ENCODE measurements at places on chromosomes 12 and 14. TPM values are rescaled to one million over a fixed set of nuclear protein-coding genes. Genes with fewer than 3 reads are reported as not detected.

GRCh38 chr12:66516133-66516532 lies 162.7 kb downstream of the GRIP1 start:
- no peaks in the 10 kb centered on the region for H3K36me3 ChIP-seq
- no peak for DNase-seq
- no peak overlapping the region for H3K27ac ChIP-seq
- H3K27me3 ChIP-seq = no peaks in the 10 kb centered on the region
- H3K4me1 ChIP-seq = no peaks in the 10 kb centered on the region
- no peak overlapping the region for H3K4me3 ChIP-seq

BATF gene
- 9.5 TPM for total RNA-seq

GRCh38 chr14:39873791-39874190 lies 441.6 kb upstream of the FBXO33 start:
- no peak overlapping the region for H3K27ac ChIP-seq
- no peak overlapping the region for H3K4me3 ChIP-seq

DNA sequence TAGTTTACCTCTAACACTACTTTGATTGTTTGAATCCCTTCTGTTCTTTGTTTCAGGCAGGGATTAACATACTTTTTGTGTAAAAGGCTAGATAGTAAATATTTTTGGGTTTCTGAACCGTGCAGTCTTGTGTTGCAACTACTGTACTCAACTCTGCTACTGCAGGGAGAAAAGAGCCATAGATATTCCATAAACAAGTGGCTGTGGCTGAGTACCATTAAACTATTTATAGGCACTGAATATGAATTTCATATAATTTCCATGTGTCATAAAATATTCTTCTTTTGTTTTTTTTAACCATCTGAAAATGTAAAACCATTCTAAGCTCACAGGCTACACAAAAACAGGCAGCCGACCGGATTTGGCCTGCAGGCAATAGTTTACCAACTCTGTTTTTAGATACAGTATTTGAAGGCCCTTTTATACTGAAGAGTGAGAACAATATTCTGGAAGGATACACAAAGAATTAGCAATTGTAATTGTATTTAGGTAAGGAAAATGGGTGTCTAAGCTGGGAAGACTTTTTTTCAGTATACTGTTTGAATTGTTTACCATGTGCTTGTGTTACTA lies 15.7 kb downstream of the NR1H4 start:
- H3K4me3 ChIP-seq = no peak overlapping the region
- DNase-seq = no peak
- no peaks in the 10 kb centered on the region for H3K27me3 ChIP-seq
- H3K36me3 ChIP-seq = no peaks in the 10 kb centered on the region
- H3K27ac ChIP-seq = no peak overlapping the region
- peaks cover 3% of the 10 kb centered on the region for H3K4me1 ChIP-seq

- H3K36me3 ChIP-seq = peaks cover 35% of the 10 kb centered on the region
- DNase-seq = no peak
- H3K27me3 ChIP-seq = no peaks in the 10 kb centered on the region
- peak overlapping the region; percentile 73 for H3K27ac ChIP-seq
- peaks cover 53% of the 10 kb centered on the region for H3K4me1 ChIP-seq
These were observed 24.5 kb upstream of the PNMA1 start for GRCh38 chr14:73738518-73739173.

OTUB2 gene
- 0.71 TPM for total RNA-seq

ANKS1B gene
- 45.5 TPM for total RNA-seq

IFI27 gene
- total RNA-seq = 79.8 TPM

- H3K4me3 ChIP-seq = no peak overlapping the region
- H3K4me1 ChIP-seq = no peaks in the 10 kb centered on the region
- no peaks in the 10 kb centered on the region for H3K36me3 ChIP-seq
- no peaks in the 10 kb centered on the region for H3K27me3 ChIP-seq
- DNase-seq = no peak
These were observed 106.6 kb downstream of the BRMS1L start for GRCh38 chr14:35932659-35933159.

CAPZA3 gene
- not detected for total RNA-seq

DNA sequence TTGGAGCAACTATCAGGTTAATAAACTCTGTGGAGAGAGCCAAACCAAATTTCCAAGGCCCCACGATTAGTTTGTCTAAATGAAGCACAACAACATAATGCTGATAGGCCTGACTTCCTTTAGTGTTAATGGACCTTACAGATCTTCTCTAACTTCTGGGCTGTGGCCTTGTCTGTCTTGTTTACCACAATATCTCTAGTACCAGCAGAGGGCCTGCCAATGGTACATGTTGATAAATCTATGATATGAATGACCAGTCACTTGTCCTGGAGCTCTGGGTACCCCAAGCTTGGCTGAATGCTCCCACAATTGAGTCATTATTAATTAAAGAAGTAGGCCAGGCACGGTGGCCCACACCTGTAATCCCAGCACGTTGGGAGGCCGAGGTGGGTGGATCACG lies 78.9 kb upstream of the CISTR start:
- DNase-seq = no peak
- no peaks in the 10 kb centered on the region for H3K36me3 ChIP-seq
- no peak overlapping the region for H3K27ac ChIP-seq
- H3K4me3 ChIP-seq = no peak overlapping the region
- no peaks in the 10 kb centered on the region for H3K4me1 ChIP-seq
- no peaks in the 10 kb centered on the region for H3K27me3 ChIP-seq

GRCh38 chr12:53481939-53482586 lies 17.2 kb downstream of the MAP3K12 start:
- H3K27ac ChIP-seq = peak overlapping the region; percentile 42
- H3K4me1 ChIP-seq = no peaks in the 10 kb centered on the region
- no peaks in the 10 kb centered on the region for H3K27me3 ChIP-seq
- peaks cover 78% of the 10 kb centered on the region for H3K36me3 ChIP-seq
- no peak overlapping the region for H3K4me3 ChIP-seq

GRCh38 chr12:104166465-104166864 lies 28.5 kb upstream of the NFYB start:
- peaks cover 12% of the 10 kb centered on the region for H3K4me1 ChIP-seq
- H3K27ac ChIP-seq = no peak overlapping the region
- H3K27me3 ChIP-seq = no peaks in the 10 kb centered on the region
- no peaks in the 10 kb centered on the region for H3K36me3 ChIP-seq
- no peak for DNase-seq
- no peak overlapping the region for H3K4me3 ChIP-seq

Data from thoracic aorta (tissue), 2 donors.